ENCODE measurements at places on chromosomes 11 and 22. TPM values are rescaled to one million over a fixed set of nuclear protein-coding genes. Genes with fewer than 3 reads are reported as not detected.

GRCh38 chr11:69821511-69822040 is 2.4 kb upstream of the FGF3 start:
- no peak for DNase-seq

GRCh38 chr22:17707526-17707925 is 66.7 kb downstream of the BID start:
- no peak for DNase-seq

- no peak for DNase-seq
These were observed 931.6 kb downstream of the BRD1 start for GRCh38 chr22:48895831-48896765.

- DNase-seq: no peak
These were observed 410.7 kb upstream of the API5 start for GRCh38 chr11:42901084-42901483.

DNA sequence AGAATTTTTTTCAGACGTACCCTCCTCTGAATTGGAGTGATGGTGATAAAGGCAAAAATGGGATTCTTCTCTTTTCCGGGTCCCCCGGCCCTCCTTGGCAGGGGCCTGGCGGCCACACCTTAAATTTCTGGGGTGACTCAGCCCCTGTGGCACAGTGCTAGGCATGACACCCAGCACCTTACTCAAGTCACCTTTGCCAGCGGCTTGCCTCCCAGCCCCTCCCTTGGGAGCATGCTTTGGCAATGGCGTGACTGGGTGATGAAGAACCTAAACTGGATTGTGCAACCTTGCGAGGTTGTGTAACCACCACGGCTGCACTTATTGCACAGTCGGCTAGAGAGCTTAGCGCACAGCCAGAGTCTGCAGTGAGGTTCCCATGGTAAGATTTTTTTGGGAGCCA is 16.2 kb upstream of the LDLRAD3 start:
- peak; percentile 65 for DNase-seq

ROBO4 gene
- total RNA-seq: 52.1 TPM

- peak; percentile 2 for DNase-seq
These were observed 104.0 kb upstream of the FGF3 start for GRCh38 chr11:69923196-69923595.

DNA sequence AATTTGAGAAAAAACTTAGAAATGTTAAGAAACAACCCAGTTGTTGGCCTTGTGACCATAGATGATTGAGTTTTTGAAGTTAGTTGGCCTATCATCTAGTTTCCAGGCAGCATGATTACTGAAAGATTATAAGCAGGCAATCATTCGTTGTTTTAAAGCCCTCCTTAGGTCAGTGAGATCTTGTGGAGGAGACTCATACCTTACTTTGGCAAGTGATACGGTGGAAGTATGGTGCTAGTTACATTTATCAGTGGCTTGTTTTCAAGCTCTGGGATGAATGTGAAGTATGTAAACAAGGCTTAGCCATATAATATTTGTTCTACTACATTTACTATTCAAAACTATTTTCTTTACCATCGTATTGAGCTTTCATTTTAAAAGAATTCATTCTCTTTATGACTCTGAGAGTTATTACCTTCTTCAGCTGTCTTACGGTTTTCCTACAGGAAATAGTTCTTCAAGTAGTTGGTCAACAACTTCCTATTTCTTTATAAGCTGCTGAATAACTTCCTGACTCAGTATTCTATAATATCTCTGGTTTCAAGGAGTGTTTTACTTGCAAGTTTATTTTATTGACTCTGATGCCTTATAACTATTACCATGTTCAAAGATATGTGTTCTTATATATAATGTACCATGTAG is 7.3 kb downstream of the YAP1 start:
- no peak for DNase-seq

DNA sequence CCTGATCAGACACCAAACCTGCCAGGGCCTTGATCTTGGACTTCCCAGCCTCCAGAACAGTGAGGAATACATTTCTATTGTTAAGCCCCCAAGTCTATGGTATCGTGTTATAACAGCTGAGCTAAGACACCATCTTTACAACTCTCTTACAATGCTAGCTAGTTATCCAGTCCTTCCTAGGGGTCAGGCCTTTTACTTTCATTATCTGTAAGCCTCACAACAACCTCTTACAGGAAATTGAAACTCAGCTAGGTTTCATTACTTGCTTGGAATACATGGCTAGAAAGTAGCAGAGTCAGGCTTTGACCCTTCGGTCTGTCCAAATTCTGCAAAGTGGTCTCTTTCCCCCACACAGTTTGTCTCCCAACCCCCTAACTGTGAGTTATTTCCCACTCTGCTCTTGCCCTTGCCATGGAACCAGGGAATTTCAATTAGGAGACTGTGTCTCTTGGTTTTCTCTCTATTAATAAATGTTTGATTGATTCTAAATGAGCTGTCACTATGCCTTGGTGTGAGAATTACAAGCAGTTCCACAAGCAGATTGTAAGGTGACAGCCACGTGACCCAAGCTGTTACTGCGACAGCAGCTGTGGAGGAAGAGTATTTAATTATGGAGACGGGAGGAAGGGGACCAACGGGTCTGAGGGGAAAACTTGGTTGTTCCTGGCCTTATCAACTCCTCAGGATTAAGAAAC is 38.4 kb upstream of the CLMP start:
- DNase-seq: peak; percentile 36

- no peak for DNase-seq
These were observed 1.2 kb downstream of the TOB2 start for GRCh38 chr22:41445129-41446056.

GRCh38 chr22:45531441-45532234 is 29.0 kb downstream of the FBLN1 start:
- DNase-seq: no peak

DNA sequence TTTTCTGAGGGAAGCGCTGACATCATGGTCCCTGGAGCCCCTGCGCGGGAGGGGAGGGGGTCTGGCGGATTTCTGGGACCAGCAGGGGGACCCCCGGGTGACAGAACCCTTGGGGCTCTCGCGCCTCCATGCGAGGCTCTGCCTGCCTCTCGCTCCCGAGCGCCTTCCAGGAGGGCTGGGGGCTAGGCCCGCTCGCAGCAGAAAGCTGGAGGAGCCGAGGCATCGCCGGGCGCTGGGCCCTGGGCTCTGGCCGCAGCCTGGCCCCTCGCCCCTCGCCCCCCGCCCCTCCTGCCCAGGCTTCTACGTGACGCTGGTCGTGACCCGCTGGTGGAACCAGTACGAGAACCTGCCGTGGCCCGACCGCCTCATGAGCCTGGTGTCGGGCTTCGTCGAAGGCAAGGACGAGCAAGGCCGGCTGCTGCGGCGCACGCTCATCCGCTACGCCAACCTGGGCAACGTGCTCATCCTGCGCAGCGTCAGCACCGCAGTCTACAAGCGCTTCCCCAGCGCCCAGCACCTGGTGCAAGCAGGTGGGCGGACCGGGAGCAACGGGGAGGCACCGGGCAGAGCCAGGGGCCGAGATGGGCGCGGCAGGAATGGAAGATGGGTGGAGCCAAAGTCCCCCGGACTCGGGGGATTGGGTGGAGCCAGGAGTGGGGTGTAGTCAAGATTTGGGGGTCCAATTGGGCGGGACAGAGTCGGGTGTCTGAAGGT is 5.4 kb downstream of the BEST1 start:
- DNase-seq: peak; percentile 51

DNA sequence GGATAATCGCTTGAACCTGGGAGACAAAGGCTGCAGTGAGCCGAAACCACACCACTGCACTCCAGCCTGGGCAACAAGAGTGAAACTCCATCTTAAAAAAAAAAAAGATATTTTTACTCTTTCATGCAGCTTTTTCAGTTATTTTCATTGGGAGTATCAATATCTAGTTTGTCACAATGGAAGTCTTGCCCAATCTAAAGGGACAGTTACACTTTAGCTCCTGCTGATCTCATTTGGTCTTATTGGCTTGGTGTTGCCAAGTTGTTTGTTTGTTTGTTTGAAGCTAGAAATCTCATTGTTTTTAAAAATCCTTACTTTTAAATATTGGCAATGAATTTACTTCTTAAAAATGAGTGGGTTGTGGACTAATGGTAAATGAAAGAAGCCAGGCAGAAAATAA is 24.7 kb downstream of the CEP295 start:
- DNase-seq: no peak

MMP8 gene
- total RNA-seq: 1.5 TPM

DNA sequence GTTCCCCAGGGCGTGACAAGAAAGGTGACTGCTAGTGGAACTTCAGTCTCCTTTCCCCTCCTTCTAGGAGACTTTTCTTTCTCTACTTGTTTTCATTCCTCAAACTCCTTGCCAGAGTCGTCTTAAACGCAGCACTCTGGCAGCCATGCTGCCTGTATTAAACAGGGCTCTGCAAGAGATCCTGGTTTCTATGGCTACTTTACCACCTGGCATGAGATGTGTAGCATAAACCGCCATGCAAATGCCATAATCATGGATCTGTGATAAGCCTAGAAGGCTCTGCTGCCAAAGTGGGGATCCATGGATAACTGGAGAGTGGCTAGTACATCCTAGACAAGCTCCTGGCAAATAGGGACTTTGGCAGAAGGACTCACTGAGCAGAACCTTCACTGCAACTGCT is 321.1 kb downstream of the CADM1 start:
- DNase-seq: no peak

SERHL2 gene
- 2.7 TPM for total RNA-seq

C11orf16 gene
- 8.4 TPM for total RNA-seq

TIMM10B gene
- total RNA-seq: 31.5 TPM

GRCh38 chr11:17595526-17596309 is 48.7 kb downstream of the OTOG start:
- DNase-seq: no peak

DNA sequence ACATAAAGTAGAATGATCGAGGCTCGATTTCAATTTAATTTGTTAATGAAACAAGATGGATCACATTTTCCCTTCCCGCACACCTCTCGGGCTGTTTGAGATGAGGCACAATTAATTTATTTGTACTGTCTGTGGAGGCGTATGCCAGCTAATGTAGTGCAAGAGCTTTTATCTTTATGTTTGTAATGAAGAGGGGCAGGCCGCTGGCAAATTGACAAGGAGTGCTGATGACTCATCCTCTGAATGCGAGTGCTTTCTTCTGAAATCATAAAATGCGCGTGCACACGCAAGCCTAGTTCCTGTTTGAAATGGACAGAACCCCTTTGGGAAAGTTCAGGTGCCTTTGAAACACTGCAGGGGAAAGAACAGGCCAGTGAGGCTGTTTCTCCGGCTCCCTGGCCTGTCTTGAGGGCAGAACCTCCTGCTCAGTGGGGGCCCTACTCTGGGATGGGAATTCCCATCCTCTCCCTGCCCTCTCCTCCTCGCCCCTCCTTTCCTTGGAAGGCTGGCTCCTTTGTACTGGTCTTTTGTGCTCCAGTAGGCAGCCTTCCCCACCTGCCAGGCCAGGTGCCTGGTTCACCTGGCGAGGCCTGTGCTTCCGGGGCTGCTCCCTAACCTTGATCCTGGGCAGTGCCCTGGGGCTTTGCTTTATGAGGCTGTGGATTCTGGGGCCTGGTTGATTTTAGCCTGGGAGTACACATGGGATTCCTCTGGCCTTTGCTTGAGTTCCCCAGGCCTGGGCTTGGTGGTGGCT is 50.3 kb downstream of the TEAD1 start:
- peak; percentile 90 for DNase-seq

NTM gene
- 12.0 TPM for total RNA-seq

GRCh38 chr11:32279672-32280071 is 155.7 kb downstream of the WT1 start:
- no peak for DNase-seq

DNA sequence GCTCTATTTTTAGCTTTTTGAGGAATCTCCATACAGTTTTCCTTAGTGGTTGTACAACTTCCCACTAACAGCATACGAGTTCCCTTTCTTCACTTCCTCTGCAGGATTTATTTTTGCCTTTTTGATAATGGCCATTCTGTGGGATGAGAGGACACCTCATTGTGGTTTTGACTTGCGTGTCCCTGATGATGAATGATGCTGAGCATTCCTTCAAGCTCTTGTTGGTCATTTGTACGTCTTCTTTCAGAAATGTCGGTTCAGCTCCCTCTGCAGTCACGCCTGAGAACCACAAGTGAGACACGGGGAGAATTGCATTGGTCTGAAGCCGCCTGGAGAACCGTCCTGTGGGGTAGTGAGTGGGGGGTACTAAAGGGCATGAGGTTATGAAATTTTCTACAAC is 2.0 kb upstream of the KRTAP5-10 start:
- DNase-seq: no peak

DNA sequence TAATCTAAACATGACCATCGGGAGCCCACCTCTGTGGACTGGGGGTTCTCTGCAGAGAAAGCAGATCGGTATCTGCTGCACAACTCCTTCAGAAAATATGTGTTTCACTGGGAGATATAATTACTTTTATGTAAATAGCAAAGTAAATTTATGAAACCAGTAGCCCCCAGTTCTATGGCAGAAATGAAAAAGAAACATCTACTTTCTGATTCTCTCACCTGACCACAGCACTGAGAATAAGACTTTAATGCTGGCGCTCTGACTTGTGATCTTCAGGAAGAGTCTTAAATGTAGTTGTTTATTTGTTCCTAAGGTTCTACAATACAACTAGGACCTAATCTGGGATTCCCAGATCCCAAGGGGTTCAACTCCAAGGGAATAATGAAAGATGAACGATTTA is 518.0 kb downstream of the DLG2 start:
- no peak for DNase-seq

GRCh38 chr22:32800158-32800882 is 1.2 kb upstream of the TIMP3 start:
- peak; percentile 46 for DNase-seq

DNA sequence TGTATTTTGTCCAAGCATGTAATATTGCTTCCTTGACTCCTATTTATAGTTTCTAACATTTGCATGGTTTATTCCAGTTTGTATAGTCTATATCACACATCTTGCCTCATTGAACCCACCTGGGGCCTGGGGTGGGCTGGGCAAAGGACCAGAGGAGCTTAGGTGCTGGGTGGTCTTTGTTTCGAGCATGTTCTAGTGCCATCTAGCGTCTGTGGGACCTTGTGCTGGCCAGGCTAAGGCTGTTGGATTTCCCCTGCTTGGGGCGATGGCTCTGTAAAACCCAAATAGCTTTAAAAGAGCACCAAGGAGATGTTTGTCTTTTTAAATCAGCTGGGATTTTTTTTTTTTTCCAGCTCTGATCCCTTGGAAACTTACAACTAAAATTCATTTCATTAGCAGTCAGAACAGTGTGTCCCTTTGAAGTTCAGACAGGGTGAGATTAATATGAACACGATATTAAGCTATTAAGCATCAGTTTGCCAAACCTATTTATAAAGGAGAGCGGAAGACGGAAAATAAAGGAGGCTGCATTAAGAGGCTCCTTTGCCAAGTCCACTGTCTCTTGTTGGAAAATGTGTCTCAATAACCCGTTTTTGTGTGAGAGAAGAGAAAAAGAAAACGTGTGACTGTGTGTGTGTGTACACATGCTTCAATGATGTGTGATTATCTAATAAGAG is 157.4 kb downstream of the COMMD9 start:
- DNase-seq: peak; percentile 87

- no peak for DNase-seq
These were observed 1448.6 kb upstream of the RAG2 start for GRCh38 chr11:38046571-38047135.

CSNK2A3 gene
- total RNA-seq: 2.6 TPM

- peak; percentile 73 for DNase-seq
These were observed 328.1 kb upstream of the MPPED2 start for GRCh38 chr11:30914143-30914762.

DNA sequence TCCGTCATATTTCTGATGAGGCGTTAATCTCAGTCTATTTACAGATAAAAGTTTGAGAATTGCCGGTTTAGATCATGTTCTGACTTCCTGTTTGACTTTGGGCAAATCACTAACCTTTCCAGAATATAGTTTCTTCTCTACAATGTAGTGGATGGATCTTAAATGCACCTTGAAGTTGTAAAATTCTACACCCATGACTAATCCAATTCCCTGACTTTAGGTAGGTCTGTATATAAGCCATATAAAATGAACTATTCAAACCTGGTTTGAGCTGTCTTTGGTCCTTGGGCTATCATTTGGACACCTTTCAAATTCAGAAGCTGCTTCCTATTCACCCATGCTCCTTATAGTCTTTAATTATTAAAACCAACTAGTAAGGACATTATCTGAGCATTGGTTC is 52.2 kb upstream of the BLID start:
- no peak for DNase-seq
